ENCODE measurements at places on chromosomes 16 and 17.

DNA sequence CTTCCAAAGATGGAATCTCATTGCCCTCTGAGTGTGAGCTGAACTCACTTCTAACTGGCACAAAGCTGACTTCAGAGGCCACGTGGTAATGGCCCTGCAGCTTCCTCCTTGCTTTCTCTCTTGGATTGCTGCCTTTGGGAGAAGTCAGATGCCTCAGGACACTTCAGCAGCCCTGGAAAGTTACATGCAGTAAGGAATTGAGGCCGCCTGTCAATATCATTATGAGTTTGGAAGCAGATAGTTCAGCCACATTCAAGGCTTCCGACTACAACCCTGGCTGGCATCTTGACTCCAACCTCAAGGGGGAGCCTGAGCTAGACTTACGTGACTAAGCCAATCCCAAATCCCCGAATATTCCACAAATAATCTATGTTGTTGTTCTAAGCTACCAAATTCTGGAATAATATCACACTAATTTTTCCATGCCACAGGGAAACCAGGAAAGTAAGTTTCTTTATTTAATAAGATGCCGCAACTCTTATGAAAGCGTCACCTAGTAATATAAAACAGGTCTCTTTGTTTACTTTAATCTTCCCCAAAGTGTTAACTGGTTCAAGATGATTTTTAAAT is 13.6 kb downstream of the CEP20 start:
- DNase-seq = no peak

DNA sequence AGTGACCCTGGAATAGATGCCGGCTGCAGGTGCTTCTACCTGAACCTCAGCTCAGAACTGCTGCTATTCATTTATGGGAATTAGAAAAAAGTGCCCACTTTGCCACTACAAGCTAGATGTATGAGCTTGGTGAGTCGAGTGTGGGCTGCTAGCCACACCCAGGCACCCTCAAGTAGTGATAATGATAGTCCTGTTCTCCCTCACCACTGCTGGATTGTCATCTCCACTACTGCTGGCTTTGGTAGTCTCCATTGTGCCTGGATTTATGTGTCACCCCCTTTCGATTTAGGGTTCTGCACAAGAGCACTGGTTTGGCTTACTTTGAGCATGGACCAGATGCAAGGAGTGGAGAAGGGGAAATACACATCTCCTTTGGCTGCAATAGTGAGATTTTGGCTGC is 73.0 kb upstream of the N4BP1 start:
- DNase-seq = no peak

DNA sequence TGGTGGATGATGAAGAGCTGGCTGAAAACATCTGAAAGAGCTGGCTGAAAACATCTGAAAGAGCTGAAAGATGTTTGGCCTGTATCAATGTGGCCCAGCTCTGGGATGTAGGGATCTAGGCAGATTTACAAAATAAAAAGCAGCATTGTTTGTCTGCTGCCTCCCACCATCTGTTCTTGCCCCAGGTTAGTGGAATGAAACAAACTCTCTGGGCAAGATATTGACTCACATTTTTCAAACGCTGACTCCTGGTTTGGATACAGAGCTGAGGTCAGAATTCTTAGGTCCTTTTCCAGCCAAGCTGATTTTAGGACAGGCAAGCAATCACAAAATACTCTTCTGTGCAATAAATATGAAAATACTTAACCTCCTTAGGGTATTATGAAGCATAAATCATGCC is 139.0 kb downstream of the STX8 start:
- no peak for DNase-seq

- DNase-seq = no peak
These were observed 45.9 kb downstream of the SRCIN1 start for GRCh38 chr17:38559880-38560230.

GRCh38 chr16:86127366-86127765 is 228.4 kb downstream of the IRF8 start:
- DNase-seq = no peak

GRCh38 chr16:70688246-70688742 is 2.4 kb upstream of the MTSS2 start:
- DNase-seq = no peak

DNA sequence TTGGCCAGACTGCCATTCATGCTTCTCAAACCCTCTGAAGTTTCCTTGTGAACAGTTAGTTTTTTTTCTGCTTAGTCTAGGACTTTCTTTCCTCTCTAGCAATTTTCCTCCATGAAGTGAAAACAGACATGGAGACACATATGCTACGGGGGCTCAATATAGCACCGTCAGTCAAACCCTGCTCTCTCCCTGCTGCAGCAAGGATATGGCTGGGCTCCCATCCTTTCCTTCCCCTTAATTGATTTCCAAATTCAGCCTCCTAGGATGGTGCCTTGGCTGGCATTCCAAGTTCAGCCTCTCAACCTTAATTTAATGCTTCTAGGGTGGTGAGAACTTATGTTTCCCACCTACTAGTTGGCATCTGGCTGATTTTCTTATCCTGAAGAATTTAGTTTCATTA is 436.7 kb downstream of the NPIPA7 start:
- no peak for DNase-seq

DNA sequence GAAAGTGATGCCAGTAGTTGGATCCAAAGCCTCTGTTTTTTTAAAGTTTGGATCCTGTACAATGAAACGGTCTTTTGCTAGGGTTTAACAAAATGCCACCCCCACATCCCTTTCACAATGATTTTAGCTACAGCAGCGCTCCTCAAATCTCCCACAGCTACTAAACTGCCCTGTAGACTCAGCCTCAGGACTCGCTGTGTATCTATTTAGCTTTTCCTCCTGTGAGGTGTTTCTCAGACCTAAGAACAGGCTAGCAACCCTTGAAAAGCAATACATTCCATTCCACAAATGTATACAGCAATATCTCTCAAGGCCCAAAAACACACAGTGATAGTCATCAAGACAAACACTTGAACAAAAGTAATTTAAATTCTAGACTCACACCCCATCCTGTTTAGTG is 206.4 kb downstream of the ZFHX3 start:
- DNase-seq = no peak

GRCh38 chr17:57910462-57911420 is 44.5 kb downstream of the CUEDC1 start:
- DNase-seq = no peak

GRCh38 chr16:57541754-57542435 is 548 bp upstream of the ADGRG5 start:
- no peak for DNase-seq

DNA sequence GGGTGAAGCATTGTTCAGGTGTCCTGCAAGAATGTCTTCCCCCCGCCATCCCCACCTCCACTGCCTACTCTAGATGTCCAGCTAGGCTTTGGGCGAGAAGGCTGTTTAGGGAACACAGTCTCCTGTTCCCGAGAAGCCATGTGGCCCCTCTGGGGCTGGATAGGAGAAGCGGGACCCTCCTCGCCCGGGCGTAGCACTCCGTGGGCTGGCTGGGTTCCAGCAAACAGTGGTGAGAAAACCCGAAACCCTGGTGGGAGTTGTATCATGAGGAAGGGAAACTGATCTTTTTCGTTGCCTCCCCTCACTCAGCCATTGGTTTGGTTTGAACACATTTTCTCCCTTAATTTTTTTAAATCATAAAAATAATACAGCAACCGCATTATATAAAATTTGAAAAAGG is 56.6 kb downstream of the IRF8 start:
- no peak for DNase-seq

GRCh38 chr16:56298116-56298515 is 106.8 kb downstream of the GNAO1 start:
- no peak for DNase-seq

- no peak for DNase-seq
These were observed 16.3 kb upstream of the RNPS1 start for GRCh38 chr16:2284001-2284770.

- DNase-seq = no peak
These were observed 60.3 kb downstream of the SNX20 start for GRCh38 chr16:50620646-50621451.

DNA sequence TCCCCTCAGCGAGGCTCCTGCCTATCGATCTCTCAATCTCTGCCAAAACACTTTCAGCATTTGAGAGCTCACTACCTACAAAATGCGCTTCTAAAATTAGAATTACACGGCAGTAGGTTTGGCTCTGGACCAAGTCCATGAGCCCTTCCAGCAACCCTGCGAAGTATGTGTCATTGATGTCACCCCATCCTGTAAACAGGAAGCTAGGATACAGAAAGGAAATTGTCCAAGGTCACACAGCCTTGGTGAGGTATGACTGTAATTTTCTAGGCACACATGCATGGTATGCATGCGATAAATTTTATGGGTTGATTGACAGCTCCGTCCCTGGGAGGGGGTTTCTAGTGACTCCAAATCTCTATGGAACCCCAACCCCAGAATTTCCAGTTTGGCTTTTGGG is 330.3 kb upstream of the CDH5 start:
- DNase-seq = no peak

- no peak for DNase-seq
These were observed 4.0 kb downstream of the CA7 start for GRCh38 chr16:66848172-66848571.

GRCh38 chr17:7293159-7293558 is 1.3 kb downstream of the YBX2 start:
- no peak for DNase-seq

DNA sequence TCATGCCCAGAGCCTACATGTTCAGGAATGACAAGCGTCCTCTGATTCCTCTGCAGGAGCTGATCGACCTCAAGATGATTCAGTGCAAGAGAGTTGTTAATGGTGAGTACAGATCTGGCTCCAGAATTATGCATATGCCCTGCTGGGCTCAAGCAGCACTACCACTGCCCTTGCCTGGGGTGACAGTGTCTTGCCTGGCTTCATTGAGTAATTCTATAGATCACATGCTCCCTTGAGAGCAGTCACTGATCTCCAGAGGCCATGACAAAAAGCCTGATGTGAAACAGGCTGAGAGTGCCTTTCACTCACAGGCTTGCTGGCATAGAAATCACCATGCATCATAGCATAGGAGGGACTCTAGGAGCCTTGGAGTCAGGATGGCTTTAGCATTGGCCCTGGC is 26.4 kb downstream of the DUS2 start:
- no peak for DNase-seq

DNA sequence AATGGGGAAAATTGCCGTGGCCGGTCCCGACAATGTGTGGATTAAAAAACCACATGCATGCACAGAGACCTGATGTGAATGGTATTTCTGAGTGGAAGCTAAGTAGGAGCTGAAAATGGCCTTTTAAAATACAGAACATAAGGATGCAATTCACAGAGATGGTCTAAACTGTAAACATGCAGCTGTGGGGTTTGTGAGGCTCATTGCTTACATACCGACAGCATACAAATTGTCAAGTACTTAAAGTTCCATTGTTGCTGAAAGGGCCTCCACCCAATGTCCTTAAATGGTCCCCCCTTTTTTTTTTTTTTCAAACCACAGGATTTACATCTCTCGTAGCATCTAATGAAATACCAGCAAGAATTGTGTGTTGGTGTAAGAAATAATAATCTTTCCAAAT is 523.2 kb downstream of the MAF start:
- no peak for DNase-seq

DNA sequence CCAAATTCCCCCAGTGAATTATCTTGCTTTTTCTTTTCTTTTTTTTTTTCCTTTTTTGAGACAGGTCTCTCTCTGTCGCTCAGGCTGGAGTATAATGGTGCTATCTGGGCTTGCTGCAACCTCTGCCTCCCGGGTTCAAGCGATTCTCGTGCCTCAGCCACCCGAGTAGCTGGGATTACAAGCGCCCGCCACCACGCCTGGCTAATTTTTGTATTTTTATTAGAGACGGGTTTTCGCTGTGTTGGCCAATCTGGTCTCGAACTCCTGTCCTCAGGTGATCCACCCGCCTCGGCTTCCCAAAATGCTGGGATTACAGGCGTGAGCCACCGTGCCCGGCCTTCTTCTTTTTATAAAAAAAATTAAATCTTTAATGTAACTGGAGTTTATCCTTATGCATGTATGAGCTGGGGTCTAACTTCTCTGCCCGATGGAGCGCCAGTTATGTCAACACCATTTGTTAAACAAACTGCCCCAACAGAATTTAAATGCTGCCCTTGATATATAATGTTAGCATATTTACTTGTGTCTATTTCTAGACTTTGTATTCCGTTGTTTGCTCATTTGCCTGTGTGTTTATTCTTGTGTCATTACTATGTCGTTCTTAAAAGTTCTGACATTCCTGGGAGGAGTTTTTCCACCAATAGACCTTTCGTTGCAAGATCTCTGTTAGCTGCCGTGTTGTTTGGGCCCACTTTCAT is 535 bp upstream of the AURKB start:
- no peak for DNase-seq

GRCh38 chr17:78173097-78173715 is 4.8 kb downstream of the SYNGR2 start:
- DNase-seq = no peak

DNA sequence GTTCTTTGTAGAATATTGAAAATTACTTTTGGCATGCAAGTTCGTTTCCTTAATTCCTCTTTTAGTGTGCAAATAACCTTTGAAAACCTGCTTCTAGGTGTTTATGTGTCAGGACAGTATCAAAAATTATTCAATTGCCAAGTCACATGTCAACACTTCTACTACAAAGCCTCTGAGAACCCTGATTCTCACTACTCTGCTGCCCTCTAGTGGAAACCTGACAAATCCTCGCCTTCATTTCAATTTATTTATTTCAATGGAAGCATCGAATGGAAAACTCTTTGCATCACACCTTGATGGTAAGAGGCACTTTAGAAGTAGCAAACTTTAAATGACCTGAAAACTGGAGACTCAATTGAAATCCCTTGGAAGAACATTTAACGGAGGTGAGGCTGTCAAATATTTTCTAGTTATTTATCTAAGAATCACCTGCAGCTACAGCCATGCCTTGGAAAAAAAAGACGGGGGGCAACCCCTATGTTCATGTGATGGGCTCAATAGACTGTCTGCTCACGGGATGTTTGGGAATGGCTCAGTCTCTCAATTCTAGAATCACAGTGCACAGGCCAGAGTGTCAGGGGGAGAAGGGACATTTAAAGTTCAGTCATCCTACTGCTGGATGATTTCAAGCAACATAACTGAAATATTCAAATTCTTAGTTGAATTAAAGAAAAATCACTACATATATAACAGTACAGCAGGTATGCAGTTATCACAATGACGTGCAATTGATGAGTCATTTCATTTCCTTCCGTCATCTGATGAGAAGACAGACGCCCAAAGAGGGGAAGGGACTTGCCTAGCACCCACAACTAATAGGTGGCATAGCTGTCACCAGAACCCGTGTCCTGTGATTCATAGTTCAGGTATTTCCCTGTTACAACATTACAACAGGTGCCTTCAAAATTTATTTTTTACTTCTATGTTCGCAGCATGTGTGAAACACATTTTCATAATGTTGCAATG is 563.9 kb downstream of the TOX3 start:
- no peak for DNase-seq

DNA sequence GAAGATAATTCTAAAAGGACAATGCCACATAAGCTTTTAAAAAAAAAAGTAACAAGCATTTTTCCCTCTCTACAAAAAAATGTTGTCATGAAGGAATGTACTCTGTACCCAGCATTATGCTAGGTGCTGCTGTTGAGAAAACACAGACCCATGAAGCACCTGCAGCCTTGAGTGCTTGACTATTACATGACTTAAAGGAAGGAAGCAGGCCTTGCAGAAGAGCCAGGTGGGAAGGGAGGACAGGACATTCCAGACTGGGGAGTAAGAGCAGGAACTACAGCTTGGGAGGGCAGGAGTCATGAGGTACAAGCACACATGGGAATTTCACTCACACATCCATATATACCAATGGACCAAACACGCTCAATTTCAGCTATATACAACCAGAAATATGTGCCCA is 3.8 kb downstream of the MYO1D start:
- DNase-seq = no peak
